ENCODE measurements at places on chromosomes 5 and 9. TPM values are rescaled to one million over a fixed set of nuclear protein-coding genes. Genes with fewer than 3 reads are reported as not detected.

Gene DIPK1B
- total RNA-seq, result 6.2 TPM

Gene SPOUT1
- 40.4 TPM for total RNA-seq

Gene PCDHB2
- 3.4 TPM for total RNA-seq

Gene SPINK6
- 0.27 TPM for total RNA-seq

Gene PAXX
- 64.2 TPM for total RNA-seq

Gene SV2C
- not detected for total RNA-seq

Gene FAM151B
- total RNA-seq, result 1.3 TPM

Gene PCDHB13
- 0.06 TPM for total RNA-seq

Gene DMRT3
- not detected for total RNA-seq

Gene ZBED3
- total RNA-seq, result 4.2 TPM

Gene ARL14EPL
- 0.10 TPM for total RNA-seq

Gene RNF145
- 136 TPM for total RNA-seq

Gene SLC36A3
- not detected for total RNA-seq

Gene RNF183
- total RNA-seq, result not detected

Gene CDX1
- not detected for total RNA-seq

Gene OGN
- not detected for total RNA-seq

Gene LCN1
- total RNA-seq, result not detected

Gene INSL6
- not detected for total RNA-seq

Measured in A549 treated with dexamethasone at 1 μM for 4 hours (cell line).